ENCODE measurements at places on chromosomes 16 and 17.

DNA sequence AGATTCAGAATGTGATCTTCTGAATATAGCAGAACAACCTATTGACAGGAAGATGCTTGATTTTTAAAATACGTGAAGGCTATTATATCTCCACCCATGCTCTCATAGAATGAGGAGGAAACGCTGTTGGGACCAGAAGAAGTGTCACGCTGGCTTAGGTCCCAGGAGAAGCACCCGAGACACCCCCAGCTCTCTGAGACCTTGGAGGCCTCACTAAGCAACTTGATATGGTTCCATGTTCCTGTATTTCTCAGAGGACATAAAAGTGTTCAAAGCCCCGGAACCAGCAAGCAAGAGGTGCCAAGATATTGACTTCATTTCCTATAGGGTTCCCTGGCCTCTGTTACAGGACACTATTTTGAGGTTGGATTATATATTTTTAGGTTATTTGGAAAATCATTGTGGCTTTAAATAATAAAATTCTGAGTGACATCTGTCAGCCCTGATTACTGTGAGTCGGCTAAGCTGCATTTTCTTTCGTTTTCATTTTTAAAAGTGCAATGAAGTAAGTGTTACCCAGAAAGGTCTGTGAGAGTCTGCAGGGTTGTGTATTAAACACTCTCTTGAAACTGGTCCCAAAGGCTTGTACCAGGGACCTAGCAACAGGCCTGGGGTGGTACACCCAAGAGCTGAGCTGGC is 400.0 kb downstream of the SOX9 start:
- DNase-seq = no peak

- peak; percentile 20 for DNase-seq
Observed at GRCh38 chr17:17538417-17539391, 42.5 kb upstream of the RASD1 start.

GRCh38 chr16:28616636-28617035 is 6.8 kb upstream of the SULT1A1 start:
- DNase-seq = no peak

- DNase-seq = no peak
Observed at GRCh38 chr16:19497176-19497575, 24.7 kb downstream of the GDE1 start.

DNA sequence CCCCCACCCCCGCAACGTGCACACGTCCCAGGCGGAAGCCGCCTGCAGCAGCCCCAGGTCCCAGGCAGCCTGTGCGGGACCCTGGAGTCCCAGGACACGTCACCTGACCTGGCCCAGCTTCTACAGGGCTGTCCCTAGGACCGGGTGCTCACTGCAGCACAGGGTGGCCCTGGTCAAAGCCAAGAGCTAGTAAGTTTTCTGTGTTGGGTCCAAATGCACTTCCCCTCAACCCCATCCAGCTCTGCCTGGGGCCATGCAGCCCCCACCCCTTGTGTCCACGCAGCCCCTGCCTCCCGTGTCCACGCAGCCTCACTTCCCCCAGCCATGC is 22.1 kb upstream of the PVALEF start:
- DNase-seq = no peak

GRCh38 chr16:17359788-17360390 is 110.9 kb downstream of the XYLT1 start:
- peak; percentile 36 for DNase-seq

- no peak for DNase-seq
Observed at GRCh38 chr17:46814446-46814845, 4.0 kb downstream of the WNT3 start.

DNA sequence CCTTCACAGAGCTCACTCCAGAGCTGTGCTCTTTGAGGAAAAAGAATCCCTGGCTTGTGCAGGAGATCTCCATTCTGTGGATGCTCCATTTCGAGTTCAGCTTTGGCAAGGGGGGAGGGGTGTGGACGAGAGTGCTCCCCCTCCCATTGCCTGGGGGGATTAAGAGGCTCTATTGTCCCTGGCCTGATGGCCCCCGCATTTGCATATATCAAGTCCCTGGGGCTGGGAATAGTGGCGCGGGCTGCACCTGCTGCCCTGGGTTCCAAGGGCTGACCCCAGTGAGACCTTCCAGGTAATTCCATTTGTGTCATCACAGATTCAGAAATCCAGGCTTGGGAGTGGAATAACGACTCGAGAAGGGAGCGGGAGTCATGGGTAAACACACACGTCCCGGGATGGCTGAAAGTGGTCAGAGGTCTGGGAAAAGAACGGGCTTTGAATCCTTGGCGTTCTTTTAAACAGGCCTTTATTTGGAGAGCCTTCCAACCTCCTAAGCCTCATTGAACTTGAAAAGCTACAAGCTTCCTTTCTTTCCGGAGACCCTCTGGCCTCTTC is 479.3 kb downstream of the HS3ST3B1 start:
- no peak for DNase-seq

DNA sequence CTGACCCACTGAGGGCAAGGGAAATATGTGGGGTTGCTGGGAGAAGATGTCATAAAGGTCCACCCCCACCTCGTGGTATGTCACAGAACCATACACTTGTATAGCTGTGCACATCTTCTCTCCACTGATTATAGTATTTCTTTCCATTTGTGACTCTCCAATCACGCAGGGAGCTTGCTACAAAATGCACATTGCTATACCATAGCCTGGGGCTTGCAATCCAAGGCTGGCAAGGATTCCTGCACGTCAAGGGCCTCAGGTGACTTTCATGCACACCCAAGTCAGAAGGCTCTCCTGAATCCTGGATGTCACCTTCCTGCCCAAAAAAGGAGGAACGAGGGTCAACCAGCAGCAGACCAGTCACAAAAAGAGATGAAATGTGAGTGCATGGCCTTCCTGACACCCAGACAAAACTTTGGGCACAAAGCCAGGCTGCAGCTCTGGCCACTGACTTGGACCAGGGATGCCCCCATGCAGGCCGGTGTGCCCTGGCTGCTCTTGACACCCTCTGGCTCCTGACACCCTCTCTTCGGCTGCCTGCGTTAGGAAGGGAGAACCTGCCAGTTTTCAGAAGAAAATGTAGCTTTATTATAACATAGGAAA is 12.1 kb downstream of the TBC1D26 start:
- DNase-seq = no peak

DNA sequence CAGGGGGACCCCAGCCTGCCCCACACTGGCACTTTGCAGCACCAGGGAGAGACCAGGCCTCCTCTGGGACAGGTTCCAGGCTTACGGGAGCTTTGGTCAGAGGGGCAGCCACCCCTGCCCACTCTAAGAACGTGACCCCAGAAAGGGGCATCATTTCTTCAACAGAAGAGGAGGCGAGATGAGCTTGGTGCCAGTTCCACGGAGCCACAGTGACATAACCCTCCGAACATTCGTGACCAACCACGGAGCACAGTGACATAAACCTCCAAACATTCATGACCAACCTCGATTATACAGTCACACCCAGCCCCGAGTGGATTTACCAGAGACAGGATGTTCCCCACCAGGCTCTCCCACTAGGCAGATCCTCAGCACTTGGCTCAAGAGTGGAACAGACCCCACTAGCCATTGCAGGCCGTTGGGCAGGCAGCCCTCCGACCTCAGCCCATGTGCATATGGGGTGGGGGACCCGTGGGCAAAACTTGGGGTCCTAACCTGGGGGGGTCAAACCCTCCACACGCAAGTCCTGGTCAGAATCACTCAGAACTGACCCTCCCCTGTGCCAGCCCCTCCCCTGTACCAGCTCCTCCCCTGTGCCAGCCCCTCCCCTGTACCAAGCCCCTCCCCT is 112.9 kb downstream of the METRNL start:
- DNase-seq = peak; percentile 35

GRCh38 chr17:39979893-39980350 is 685 bp upstream of the PSMD3 start:
- peak; percentile 75 for DNase-seq

DNA sequence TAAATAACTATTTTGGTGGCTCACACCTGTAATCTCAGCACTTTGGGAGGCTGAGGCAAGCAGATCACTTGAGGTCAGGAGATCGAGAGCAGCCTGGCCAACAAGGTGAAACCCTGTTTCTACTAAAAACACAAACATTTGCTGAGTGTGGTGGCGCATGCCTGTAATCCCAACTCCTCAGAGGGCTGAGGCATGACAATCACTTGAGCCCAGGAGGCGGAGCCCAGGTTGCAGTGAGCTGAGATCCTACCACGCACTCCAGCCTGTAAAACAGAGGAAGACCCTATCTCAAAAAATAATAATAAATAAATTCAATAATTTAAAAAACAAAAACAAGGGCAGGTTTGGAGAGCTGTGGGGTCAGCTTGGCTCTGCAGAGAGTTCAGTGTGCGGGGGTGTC is 5.7 kb upstream of the SLC4A1 start:
- no peak for DNase-seq

DNA sequence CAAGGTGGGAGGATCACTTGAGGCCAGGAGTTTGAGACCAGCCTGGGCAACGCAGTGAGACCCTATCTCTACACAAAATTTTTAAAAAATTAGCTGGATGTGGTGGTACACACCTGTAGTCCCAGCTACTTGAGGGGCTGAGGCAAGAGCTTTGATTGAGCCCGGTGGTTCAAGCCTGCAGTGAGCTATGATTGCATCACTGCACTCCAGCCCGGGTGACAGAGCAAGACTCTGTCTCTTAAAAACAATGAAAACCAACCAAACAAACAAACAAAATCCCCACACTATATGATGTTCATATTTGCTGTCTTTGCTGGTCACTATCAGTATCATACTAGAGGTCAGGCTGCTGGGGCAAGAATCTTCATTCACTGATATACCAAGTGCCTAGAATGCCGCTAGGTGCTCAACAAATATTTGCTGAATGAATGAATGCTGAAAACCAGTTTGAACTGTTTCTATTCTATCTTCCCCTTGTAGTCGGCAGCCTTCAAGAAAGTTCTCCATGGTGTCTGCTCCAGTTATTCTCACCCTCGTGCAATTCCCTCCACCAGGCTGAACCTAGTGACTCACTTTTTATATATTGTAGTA is 127.0 kb downstream of the IRX3 start:
- DNase-seq = no peak

DNA sequence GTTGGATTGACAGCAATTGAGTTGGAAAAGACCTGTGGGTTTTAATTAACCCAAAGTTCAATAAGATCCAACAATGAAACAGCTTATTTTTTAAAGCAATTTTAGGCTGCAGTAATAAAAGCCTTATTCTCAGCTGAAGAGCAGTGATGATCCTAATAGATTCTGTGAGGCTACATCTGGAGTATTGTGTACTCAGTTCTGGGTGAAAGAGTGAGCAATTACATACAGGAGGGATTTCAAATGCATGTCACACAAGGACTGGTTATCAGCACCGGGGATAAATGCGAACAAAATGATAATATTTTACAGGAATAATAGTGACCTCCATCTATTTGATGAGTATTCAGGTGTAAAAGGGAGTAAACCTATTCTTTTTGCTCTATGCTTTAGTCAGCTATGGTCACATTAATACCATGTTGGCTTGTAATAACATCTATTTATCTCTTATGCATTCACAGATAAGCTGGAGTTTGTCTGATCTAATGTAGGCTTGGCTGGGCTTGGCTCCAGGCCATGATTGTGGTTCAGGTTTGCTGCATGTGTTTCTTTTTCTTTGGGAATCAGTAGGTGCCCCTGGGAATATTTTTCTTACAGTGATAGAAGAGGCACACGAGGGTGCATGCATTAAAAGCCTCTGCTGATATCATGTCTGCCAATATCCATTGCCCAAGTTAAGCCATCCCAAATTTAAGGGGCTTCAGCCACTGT is 22.2 kb upstream of the TOX3 start:
- no peak for DNase-seq

Measured in amniotic epithelial cell (primary cell).